ENCODE measurements at places on chromosomes 2 and 18.

- DNase-seq: no peak
These were observed 234.9 kb downstream of the PHLPP1 start for GRCh38 chr18:62950246-62950645.

GRCh38 chr2:41194230-41194629 lies 742.3 kb upstream of the SLC8A1 start:
- DNase-seq: no peak

DNA sequence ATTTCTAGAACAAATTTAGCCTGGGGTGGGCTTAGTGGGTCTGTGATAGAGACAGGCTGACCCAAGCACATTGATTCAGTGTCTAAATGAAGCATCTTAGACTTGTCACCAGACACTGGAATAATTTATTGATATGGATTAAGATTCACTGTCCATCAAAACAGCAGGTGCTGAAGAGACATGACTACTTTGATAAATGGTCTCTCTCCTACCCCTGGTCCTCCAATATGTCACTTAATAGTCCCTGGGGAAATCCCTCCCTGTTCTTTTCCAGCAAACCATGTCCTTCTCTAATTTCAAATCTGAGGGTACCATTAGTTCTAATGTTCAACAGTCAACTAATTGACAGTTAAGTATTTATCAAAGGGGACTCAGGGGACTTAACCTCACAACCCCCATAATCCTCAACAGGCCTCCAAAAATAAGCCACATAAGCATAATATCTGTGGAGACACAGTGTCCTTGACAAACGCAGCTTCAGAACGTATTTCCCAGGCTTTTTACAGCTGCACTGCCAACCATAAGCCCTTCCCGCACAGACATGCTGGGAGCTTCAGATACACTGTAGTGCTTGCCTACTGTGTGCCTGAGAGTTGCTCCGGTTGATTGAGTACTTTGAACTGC lies 391.0 kb downstream of the THSD7B start:
- DNase-seq: no peak

DNA sequence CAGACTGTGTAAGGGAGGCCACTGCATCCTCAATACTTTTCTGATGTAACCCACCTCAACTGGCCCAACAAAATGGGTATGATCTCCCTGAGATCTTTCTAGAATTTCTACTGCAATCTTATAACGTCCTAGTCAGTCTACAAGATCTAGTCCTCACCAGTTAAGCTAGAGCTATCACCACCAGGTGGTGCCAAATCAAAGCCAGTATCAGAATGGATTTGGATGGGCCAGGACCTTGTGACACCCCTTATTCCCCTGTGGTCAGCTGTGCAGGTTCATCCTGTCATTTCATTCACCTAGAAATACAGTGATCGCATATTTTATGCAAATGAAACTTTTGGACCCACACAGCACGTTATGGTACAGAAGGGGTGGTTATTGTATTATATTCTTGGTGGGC lies 90.3 kb downstream of the OLA1 start:
- DNase-seq: no peak
